Endothelial cell (in vitro differentiated cells): ENCODE measurements at places on chromosomes 3 and 15. TPM values are rescaled to one million over a fixed set of nuclear protein-coding genes. Genes with fewer than 3 reads are reported as not detected.

The CDC25A gene
- 14.8 TPM for total RNA-seq

The LARP6 gene
- 4.5 TPM for total RNA-seq

- H3K4me3 ChIP-seq: no peak overlapping the region
- peaks cover 3% of the 10 kb centered on the region for H3K27me3 ChIP-seq
- no peak for DNase-seq
- peaks cover 32% of the 10 kb centered on the region for H3K36me3 ChIP-seq
Measured at GRCh38 chr15:49015896-49016295, 30.4 kb downstream of the SECISBP2L start.

GRCh38 chr15:57640930-57641682 is 49.4 kb downstream of the MYZAP start:
- H3K4me3 ChIP-seq: peak overlapping the region; percentile 31
- H3K4me1 ChIP-seq: peaks cover 11% of the 10 kb centered on the region
- H3K36me3 ChIP-seq: peaks cover 48% of the 10 kb centered on the region
- DNase-seq: peak; percentile 51

DNA sequence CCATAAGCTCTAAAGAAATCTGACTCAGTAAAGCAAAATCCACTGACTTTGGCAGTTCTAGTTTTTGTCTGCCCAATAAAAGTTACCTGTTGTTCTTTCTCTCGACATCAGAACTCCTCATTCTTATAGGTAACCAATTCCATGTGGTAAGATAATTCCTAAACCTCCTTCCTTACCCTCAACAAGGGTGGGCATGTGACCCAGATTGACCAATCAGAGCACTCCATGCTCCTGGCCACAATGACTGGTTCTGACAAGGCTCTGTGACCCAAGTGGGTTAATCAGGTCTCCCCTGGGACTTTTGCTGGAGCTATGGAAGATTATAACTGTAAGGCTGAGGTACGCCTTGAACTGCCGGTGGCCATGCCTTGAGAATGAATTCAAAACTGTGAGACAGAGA is 31.7 kb downstream of the LINS1 start:
- no peaks in the 10 kb centered on the region for H3K27me3 ChIP-seq
- peaks cover 5% of the 10 kb centered on the region for H3K4me1 ChIP-seq
- no peak for DNase-seq
- H3K4me3 ChIP-seq: no peak overlapping the region

DNA sequence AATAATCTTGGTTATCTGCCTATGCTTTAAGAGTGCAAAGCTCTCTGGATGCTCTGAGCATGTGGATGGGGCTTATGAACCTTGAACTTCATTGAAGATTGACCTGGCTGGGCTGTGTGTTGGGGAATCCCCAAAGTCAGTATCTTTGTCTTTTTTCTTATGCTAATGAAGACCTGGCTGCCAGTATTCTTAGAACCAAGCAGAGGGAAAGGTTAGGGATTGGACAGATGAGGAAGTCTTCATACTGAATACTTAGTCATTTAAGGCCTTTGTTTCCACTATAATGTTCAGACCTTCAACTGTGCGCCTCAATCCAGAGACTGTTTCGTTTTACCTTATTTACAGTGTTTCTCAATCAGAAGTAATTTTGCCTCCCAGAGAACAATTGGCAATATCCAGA is 42.5 kb upstream of the CMTM7 start:
- no peak for DNase-seq
- H3K4me3 ChIP-seq: no peak overlapping the region
- peaks cover 8% of the 10 kb centered on the region for H3K4me1 ChIP-seq
- no peak overlapping the region for H3K27ac ChIP-seq
- H3K36me3 ChIP-seq: no peaks in the 10 kb centered on the region
- no peaks in the 10 kb centered on the region for H3K27me3 ChIP-seq

DNA sequence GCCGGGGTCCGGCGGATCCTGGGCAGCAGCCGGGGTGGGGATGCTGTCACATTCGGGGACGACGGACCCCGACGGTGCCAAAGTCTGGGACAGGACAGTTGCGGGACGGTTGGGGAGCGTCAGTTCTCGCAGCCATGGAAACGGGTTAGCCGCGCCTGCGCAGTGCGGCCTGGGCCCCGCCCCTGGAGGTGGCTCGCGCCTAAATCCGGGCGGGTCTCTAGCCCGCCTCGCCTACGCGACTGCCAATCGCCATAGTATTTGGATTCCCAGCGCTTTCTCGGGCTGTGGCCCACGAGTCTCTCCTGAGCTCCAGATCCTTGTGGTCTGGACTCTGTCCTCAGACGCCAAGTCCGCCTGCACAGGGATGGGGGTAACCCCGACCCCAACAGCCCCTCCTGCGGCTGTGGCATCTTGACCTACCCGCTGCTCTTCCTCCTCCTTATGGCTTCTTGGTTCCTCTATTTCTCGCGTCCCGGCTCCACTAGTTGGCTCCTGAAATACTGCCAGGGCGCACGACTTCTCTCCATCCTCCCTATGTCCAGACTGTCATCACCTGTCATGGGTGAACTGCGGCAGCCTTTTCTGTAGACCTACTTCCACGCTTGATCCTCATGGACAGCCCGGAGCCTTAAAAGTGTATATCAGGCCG is at the start of gene ZMYND10:
Gene ZMYND10, minus strand, starts transcription at position 147 of the 649 bp plus-strand sequence. CDS start 153 bp downstream, outside the sequence.
- H3K36me3 ChIP-seq: no peaks in the 10 kb centered on the region
- H3K27me3 ChIP-seq: peaks cover 18% of the 10 kb centered on the region
- peak; percentile 59 for DNase-seq
- peak within 1 kb of the TSS; percentile 73 for H3K4me3 ChIP-seq
- no peak within 1 kb of the TSS for H3K27ac ChIP-seq
- peaks cover 10% of the 10 kb centered on the region for H3K4me1 ChIP-seq

The TNFAIP8L3 gene
- total RNA-seq: 0.77 TPM

DNA sequence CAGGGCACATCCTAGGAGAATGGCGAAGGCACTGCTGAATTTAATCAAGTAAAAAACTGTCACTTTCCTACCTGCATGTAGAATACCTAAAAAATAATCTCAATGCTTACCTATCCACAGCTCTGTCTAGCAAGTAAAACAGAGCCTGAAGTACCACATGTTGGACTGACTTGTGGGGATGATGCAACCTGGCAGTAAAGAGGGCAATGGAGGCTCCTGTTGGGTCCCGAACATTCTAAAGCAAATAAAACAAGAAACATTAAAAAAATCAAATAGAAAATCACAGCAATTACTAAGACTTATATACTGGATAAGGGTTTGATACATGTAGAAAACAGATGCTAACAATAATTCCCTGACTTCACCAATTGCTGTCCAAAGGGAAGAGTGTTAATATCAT is 56.1 kb downstream of the PTPN9 start:
- H3K4me3 ChIP-seq: no peak overlapping the region
- no peak overlapping the region for H3K27ac ChIP-seq
- peaks cover 36% of the 10 kb centered on the region for H3K36me3 ChIP-seq

The NXPE3 gene
- 20.3 TPM for total RNA-seq

The ATOSA gene
- 24.6 TPM for total RNA-seq

GRCh38 chr3:70811880-70812279 is 499.4 kb upstream of the MDFIC2 start:
- no peak overlapping the region for H3K27ac ChIP-seq
- H3K27me3 ChIP-seq: peaks cover 5% of the 10 kb centered on the region
- H3K36me3 ChIP-seq: no peaks in the 10 kb centered on the region
- DNase-seq: peak; percentile 9
- H3K4me1 ChIP-seq: peaks cover 4% of the 10 kb centered on the region

DNA sequence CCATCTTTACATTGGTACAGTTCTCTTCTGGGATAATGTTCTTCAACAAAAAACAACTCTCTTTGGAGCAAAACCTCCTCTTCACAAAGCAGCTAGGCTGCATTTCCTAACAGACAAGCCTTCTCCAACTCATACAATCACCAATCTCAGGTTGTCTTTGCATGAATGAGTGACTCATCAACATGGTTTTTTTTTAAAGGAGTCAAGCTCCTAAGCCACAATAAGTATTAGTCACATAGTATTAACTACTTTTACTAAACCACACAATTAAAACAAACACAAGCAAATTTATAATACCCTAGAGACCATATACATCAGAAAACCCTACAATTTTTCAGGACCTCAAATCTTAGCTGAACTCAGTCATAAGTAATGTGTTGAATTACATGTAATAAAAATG is 137.4 kb downstream of the TBC1D5 start:
- H3K27me3 ChIP-seq: no peaks in the 10 kb centered on the region
- H3K4me3 ChIP-seq: no peak overlapping the region
- no peak overlapping the region for H3K27ac ChIP-seq

DNA sequence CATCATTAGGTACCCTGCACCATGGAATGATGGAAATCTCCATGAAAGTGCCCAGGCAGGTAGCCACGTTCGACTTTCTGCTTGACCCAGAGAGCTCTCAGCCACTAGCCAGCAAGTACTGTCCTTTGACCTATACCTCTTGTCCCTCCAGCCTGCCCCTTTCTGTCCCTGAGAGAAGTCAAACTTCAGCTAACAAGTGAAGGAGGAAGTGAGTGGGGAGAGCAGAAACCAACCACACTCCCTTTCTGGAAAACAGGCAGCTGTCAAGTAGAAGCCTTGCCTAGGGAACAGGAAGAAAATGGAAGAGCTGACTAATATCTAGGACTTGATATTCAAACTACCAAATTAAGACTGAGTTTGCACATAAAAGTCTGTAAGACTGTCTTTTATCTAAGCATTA is 30.3 kb upstream of the FSTL1 start:
- H3K4me1 ChIP-seq: no peaks in the 10 kb centered on the region
- DNase-seq: no peak
- H3K27me3 ChIP-seq: no peaks in the 10 kb centered on the region

The CALML4 gene
- total RNA-seq: 11.0 TPM

The CACNA1D gene
- total RNA-seq: 208 TPM

DNA sequence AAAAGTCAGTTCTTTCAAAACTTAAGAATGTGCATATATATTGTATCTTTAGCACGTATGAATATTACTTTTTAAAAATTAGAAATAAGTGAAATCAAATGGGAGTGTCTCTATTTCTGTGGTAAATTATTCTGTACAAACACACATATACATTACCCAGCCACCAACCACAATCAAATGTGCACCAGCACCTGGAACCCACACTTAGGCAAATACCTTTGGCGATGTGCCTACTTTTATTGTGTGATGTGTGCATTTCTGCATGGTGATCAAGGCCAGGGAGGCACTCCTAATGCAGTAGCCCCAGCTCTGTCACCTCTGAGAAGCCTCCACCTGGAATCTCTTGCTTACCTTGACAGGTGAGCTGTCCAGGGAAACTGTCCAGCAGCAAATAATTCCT is 76.9 kb downstream of the PIK3R4 start:
- H3K4me3 ChIP-seq: no peak overlapping the region
- H3K27ac ChIP-seq: no peak overlapping the region
- peaks cover 3% of the 10 kb centered on the region for H3K27me3 ChIP-seq
- H3K4me1 ChIP-seq: no peaks in the 10 kb centered on the region

The PAK6 gene
- total RNA-seq: 0.31 TPM

GRCh38 chr15:74370471-74370870 is 3.0 kb upstream of the CYP11A1 start:
- no peaks in the 10 kb centered on the region for H3K36me3 ChIP-seq
- H3K4me1 ChIP-seq: peaks cover 18% of the 10 kb centered on the region
- no peak overlapping the region for H3K4me3 ChIP-seq
- H3K27ac ChIP-seq: no peak overlapping the region

- no peaks in the 10 kb centered on the region for H3K36me3 ChIP-seq
- no peak overlapping the region for H3K4me3 ChIP-seq
- no peak for DNase-seq
- peaks cover 1% of the 10 kb centered on the region for H3K27me3 ChIP-seq
- no peak overlapping the region for H3K27ac ChIP-seq
- no peaks in the 10 kb centered on the region for H3K4me1 ChIP-seq
Measured at GRCh38 chr15:55564347-55565145, 23.6 kb downstream of the PYGO1 start.

The CATSPER2 gene
- 1.9 TPM for total RNA-seq

DNA sequence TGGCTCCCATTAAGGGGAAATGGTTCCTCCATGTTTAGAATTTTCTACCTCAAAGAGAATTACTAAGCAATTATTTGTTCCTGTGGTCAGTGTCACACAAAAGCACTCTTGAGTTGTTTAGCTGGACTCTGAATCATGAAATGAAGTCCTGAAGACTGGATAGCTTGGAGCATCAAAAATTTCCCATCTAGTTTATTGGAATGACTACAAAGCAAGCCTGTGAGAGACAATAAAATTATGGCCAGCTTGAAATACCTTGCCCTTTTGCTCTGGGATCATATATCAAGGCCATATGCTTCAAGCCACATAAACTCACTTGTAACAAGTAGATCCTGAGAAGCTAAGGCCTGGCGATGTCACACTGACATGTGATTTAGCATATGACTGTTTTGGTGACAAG is 292.3 kb downstream of the TIGIT start:
- H3K4me3 ChIP-seq: no peak overlapping the region
- H3K36me3 ChIP-seq: no peaks in the 10 kb centered on the region
- no peaks in the 10 kb centered on the region for H3K4me1 ChIP-seq
- H3K27me3 ChIP-seq: no peaks in the 10 kb centered on the region
- H3K27ac ChIP-seq: no peak overlapping the region
- DNase-seq: no peak

GRCh38 chr3:117261983-117262421 is 552.4 kb downstream of the TUSC7 start:
- no peaks in the 10 kb centered on the region for H3K27me3 ChIP-seq
- H3K36me3 ChIP-seq: no peaks in the 10 kb centered on the region
- no peak overlapping the region for H3K27ac ChIP-seq
- DNase-seq: no peak

DNA sequence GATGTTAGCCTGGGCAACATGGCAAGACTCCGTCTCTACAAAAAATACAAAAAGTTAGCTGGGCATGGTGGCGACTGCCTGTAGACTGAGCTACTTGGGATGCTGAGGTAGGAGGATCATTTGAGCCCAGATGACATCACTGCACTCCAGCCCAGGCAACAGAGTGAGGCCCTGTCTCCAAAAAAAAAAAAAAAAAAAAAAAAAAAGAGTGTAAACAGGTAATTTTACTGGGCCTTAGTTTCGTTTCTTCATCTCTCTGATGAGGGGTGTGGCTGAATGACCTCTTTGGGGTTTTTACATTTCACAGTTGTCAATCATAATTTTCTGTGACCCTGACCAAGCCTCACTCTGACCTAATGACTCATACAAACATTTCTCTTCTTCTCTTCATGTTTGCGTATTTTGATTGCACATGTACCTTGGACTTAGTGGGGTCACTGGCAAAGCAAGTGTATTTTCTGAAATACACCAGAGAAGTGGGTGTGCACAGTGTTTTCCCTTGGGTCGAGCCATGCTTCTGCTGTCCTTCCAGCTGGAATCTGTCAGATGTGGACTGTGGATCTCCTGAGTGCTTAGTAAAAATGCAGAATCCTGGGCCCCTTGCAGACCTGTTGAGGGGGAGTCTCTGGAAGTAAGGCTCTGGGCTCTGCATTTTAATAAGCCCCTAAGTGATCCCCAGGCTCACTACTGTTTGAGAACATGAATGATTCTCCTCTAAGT is 140.5 kb downstream of the FNDC3B start:
- peak overlapping the region; percentile 5 for H3K4me3 ChIP-seq
- H3K27ac ChIP-seq: peak overlapping the region; percentile 95
- H3K4me1 ChIP-seq: peaks cover 71% of the 10 kb centered on the region
